ENCODE measurements at places on chromosomes 6 and 20.

DNA sequence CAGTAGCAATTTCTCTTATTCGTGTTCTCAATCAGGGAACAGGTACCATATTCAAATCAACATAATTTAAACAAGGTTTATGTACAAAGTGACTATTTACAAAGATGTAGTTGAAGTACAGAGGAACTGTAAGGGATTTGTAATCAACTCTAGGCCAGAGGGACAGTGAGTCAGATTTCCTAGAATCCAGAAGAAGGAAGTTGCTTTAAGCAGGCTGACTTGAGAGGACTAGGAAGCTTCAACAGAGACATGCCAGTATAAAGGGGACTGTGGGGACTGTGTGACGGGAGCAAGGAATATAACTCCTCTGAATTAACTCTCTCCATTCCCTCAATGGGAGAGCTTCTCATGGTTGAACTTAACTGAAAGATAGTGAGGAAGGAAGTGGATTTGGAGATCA is 427.4 kb upstream of the JAG1 start:
- DNase-seq: no peak

DNA sequence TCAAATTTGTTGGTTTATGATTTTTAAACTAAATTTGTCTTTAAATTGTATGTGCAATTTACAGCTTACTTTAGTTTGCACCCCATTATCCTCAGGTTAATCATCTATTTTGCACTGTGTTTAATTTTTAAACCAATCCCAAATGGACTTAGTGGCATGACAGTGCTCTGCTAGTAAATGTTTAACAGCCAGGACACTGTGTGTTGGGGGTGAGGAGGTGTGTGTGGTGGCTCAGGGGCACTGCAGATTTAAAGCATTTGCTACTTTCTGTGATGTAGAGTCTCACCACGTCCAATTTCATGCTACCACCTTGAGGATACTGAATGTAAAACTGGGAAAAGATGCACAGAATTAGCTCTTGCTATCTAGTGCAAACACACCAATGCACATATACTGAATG is 225.7 kb downstream of the HAO1 start:
- DNase-seq: no peak

GRCh38 chr6:85585741-85586140 is 7.9 kb downstream of the SNX14 start:
- no peak for DNase-seq

DNA sequence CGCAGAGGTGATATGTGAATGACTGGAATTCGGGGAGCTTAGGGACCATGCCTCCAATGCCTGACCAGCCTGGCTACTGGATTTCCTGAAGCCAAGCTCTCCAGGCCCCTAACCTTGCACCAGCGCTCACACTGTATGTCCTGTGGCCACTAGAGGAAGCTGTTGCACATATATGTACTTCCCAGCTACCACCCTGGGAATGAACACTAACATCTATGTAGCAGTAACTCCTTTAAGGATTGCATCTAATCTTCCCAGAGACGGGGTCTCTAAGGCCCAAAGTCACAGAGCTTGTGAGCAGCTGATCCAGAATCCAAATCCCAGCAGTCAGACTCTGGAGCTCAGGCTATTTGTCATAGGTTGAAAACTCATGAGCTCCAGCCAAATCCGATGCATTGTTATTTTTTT is 20.4 kb upstream of the BPIFB1 start:
- DNase-seq: peak; percentile 59

DNA sequence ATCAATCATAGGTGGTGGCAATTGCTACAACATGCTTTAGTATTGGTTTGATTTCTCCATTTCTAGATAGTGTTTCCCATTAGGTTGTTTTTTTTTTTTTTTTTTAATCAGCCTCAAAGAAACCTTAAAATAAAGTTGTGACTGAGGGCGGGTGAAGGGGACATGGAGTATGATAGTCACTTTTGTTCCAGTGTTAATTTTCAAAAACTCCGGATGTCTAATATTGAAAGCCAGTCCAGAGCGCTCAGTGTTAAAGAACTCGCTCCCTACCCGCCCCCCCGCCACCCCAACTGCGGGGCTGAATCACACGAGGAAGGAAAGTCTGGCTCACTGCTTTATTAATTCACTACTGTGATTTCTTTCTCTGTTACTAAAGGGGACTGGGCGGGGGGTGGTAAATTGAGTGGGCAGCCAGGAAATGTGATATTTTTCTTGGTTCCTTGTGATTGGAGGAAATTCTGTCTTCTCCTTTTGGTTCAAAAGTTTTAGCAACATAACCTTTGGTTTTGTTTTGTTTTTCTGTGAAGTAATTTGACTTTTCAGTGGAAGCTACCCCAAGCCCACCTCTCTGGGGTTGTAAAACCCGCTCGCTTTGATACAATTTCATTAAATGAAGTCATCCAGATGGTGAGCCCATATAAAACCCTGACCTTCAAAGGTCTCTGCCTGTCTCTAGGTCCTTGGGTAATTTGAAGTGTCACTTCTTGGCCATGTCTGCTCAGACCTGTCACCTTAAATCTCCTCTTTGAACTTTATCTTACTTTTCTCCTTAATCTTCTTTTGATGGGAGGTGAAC is 38.0 kb downstream of the TNFAIP3 start:
- DNase-seq: no peak

GRCh38 chr20:42686057-42686456 is 503.6 kb downstream of the PTPRT start:
- no peak for DNase-seq

GRCh38 chr6:76124018-76124417 is 51.6 kb upstream of the IMPG1 start:
- no peak for DNase-seq

DNA sequence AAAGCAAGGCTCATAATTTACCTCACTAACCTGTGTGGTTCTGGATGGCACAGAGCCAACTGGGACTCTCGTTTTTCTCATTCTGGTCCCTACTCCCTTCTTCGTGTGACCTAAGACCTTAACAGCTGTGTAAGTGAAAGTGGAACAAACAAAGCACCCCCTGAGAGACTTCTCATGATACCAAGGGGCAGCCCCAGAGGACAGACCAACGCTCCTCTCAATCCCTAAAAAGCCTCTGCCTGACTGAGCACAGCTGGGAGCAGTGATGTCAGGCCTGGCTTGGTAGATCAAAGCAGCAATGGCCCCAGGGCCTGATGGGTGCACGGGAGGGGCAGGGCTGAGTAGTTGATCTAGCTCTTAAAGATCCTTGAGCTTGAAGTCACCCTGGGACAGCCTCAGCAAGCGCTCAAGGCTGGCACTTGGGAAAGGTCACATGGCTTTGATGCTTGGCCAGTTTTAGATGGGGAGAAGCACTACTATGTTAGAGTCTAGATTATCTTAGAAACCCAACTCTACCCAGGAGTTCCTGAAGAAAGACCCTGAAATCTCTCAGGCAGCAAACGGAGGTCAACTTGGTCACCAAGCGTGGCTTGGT is 16.2 kb upstream of the TGM2 start:
- DNase-seq: no peak

GRCh38 chr20:62860924-62861691 is 514 bp downstream of the TCFL5 start:
- DNase-seq: peak; percentile 48

- peak; percentile 49 for DNase-seq
These were observed 7.9 kb upstream of the MCHR2 start for GRCh38 chr6:100001915-100002388.

GRCh38 chr6:19789100-19789803 is 47.9 kb upstream of the ID4 start:
- DNase-seq: no peak

DNA sequence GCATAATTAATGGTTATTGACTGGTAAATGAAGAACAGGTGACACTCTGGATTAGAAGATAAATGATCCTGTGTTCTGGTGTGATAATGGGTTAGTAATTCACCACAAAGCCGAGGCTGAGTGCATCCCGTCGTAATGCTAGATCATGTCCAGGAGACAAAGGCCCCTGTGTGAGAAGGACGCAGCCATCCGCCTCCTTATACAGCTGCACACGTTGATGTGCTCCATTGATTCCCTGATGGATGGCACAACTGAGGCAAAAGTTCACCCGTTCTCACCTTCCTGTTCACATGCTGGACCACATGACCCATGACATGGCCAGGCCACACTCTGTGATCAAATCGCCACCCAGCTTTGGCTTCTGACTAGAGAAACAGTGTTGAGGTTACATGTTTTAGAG is 136.1 kb downstream of the FOXC1 start:
- DNase-seq: no peak

DNA sequence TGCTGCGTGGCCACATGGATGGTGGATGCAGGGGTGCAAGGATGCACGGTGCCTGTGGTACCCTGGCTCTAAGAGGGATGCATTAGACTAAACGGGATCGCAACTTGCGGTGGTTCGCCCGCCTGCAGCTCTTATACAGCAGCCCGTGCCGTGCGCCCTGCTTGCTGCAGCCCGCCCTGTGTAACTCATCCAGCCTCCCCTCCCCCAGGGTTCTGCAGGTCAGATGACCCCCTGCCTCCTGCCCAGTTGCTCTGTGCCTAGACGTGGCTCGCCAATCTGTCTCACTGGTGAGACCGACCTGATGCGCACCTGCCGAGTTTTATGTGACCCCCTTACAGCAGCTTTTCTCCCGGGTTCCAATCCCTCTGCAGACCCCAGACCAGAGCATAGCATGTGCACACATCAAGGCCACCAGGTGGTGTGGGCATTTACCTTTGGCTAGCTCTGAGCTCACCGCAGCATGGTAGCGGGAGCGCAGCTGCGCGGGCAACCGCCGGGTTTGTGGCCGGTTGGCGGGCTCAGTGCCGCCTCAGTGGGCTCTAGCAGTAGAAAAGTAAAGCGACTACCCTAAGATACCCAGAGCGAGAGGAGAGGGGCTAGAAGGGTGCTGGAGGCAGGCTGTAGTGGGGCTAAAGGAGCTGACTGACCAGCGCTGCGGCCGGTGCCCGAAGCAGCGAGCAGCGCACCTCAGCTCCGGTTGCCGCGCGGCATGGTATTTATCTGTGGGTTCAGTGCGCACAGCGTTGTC is 693 bp upstream of the GNAS-AS1 start:
- no peak for DNase-seq

GRCh38 chr6:161444464-161444863 is 170.6 kb upstream of the AGPAT4 start:
- peak; percentile 76 for DNase-seq

- no peak for DNase-seq
These were observed 33.2 kb downstream of the DNAAF9 start for GRCh38 chr20:3374296-3374695.

- DNase-seq: no peak
These were observed 32.3 kb upstream of the SLC23A2 start for GRCh38 chr20:5033566-5033965.
